Ascending aorta (tissue), 2 donors: ENCODE measurements at places on chromosomes 16 and 17. TPM values are rescaled to one million over a fixed set of nuclear protein-coding genes. Genes with fewer than 3 reads are reported as not detected.

- no peak overlapping the region for H3K4me3 ChIP-seq
- no peak for DNase-seq
- no peaks in the 10 kb centered on the region for H3K27me3 ChIP-seq
- peaks cover 36% of the 10 kb centered on the region for H3K36me3 ChIP-seq
These were observed 24.4 kb downstream of the SREBF1 start for GRCh38 chr17:17812211-17813054.

DNA sequence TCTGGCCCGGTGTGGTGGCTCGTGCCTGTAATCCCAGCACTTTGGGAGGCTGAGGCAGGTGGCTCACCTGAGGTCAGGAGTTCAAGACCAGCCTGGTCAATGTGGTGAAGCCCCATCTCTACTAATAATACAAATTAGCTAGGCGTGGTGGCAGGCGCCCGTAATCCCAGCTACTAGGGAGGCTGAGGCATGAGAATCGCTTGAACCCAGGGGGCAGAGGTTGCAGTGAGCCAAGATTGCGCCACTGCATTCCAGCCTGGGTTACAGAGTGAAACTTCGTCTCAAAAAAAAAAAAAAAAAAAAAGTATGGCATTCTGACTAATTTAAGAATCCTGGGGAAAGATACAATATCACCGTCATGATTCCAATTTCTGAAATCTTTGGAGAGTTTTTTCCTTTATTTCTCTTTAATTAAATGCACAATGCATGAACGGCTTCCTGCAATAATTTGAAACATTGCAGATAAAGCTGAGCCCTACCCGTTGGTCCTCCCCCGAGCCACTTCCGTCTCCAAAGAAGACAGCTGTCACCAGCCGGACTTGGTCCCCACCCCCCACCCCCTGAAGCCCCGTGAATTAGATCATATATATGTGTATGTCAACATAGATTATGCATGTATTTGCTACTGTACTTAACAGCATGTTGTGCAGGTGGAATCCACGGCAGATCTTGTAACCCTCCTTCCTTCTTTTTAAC, 142.6 kb upstream of the PLCG2 start:
- H3K36me3 ChIP-seq = no peaks in the 10 kb centered on the region
- no peak overlapping the region for H3K4me3 ChIP-seq
- no peaks in the 10 kb centered on the region for H3K4me1 ChIP-seq
- H3K27ac ChIP-seq = no peak overlapping the region
- DNase-seq = no peak

DNA sequence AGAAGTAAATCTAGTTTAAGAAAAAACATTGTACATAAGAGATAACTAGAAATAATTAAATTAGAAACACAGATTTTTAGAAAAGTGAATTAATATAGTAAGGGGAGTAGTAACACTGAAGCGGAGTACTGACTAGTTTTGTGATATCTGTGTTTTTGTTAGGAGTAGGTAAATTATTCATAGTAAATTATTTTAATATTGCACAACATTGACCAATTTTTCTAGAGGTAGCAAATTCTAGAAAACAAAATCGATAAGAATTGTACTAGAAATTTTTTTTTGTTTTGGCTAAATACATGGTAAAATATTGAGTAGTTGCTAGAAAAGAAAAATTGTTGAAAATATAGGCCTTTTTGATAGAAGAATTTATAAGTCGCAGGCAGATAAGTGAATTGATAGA, 156.5 kb downstream of the CHD9 start:
- H3K4me3 ChIP-seq = peak overlapping the region; percentile 43
- H3K4me1 ChIP-seq = no peaks in the 10 kb centered on the region
- no peaks in the 10 kb centered on the region for H3K27me3 ChIP-seq
- no peaks in the 10 kb centered on the region for H3K36me3 ChIP-seq
- no peak overlapping the region for H3K27ac ChIP-seq
- no peak for DNase-seq

DNA sequence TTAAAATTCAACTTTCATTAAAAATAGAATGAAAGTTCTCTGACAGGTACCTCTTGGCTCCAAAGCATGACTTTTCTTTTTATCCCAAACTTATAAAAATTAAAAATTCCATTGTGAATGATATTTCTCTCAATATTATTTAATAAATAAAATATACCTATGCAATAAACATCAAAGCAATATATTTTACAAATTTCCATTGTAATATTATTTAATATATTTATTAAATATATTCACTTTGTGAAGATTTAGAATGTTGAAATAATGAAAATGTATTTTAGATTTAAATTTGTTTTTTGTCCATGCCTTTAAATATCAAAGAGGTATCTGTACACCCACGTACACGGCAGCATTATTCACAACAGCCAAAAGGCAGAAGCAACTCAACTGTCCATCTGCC, 147.8 kb downstream of the CEP112 start:
- no peaks in the 10 kb centered on the region for H3K4me1 ChIP-seq
- H3K36me3 ChIP-seq = no peaks in the 10 kb centered on the region
- H3K27ac ChIP-seq = no peak overlapping the region
- H3K4me3 ChIP-seq = no peak overlapping the region

The DRC7 gene
- not detected for total RNA-seq
